ENCODE measurements at places on chromosomes 2 and 18.

DNA sequence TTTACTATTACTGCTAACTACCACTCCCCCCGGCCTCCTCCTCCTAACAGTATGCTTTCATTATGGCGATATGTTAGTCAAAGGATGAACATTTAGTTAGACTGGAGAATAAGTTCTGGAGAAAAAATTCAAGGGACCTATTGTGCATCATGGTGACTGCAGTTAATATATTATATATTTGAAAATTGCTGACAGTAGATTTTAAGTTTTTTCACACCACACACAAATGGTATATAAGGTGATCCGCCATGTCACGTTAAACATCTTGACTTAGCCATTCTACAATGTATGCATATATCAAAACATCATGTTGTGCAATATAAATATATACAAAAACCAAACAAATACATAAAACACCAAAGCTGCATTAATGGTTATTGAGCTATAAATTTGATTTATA is 873.7 kb downstream of the CNTNAP5 start:
- no peak for DNase-seq

GRCh38 chr2:231673348-231673770 is 35.0 kb upstream of the PTMA start:
- DNase-seq: no peak

DNA sequence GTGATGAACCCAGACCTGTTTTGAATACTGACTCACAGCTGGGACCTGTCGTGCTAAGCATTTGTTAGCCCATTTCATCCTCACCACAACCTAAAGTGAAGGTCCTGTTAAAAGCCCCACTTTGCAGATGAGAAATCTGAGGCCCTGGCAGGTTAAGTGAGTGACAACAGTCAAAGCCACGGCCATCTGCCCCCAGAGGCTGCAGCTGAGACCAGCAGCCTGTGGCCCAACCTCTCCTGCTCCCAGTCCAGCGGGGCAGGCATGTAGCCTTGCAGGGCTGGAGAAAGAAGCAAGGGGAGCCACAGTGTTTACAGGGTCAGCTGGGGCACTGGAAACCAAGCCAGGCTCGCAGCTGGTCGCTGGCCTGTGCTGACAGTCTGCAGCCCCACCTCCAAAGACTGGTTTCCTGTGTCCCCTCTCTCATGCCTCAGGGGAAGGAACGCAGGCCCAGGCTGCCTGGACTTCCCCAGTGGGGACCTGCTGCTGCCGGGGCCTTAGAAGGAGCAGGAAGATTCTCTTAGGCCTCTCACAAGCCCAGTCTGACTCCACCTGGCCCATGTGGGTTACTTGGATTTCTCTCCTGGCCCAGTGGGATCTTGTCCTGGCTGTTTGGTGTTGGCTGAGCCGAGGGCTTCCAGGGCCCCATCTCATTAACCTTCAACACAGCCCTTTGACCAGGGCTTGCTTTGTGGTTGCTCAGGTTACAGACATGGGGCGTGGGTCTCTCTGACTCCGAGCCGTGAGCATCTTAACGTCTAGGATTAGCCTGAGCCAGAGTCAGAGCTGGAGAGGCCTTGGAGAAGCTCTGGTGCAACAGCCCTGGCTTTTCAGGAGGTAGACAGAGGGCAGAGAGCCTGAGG is 1.7 kb downstream of the INPP5D start:
- DNase-seq: no peak

DNA sequence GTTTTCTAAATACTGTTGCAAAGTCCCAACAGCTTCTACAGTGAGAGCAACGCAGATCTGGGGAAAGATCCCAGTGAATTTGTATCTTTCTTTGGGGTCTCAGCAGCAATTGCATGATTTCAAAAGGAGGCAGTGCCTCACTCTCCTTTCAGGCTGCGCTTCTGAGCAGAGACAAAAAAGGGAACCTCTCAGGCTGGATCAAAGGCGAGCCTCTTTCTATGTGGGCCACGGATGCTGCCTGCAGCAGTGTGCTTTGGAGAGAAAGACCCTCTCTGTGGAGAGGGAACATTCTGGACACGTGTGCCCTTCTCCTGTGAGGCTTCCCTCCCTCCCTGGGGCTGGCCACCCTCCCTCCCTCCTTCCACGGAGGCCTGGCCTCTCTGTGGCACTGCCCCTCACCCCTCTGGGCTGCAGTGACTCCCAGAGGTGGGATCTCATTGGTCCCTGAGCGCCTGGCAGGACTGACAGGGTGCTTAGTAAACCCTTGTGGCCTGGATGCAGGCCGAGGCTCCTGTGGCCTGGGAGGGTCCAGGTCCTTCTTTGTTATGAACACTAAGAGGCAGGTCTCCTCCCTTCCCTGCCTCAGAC is 21.6 kb upstream of the PDIA6 start:
- DNase-seq: no peak

DNA sequence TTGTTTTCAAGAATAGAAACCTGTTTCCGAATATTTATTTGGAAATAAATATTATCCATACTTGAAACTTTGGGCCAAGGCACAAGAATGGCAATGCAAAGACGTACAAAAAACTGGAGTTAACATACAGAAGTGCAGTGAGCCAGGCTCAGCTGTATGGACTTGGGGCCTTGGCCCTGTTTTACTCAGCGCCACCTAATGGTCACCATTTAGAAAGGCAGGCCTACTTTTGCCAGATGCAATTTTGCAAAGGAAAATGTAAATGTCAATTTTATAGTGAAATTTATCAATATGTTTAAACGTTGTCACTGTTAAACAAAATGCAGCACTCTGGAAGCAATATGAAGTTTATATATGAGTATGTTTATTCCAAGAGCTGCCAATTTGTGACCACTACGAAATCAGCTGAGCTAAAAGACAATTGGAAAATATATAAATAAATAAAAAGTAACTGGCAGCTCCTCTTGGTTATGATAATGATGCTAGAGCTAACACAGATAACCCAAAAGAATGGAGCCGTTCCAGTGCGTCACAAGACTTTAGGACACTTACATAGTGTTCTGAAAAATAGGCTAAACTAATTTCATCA is 155.0 kb downstream of the ARHGAP15 start:
- no peak for DNase-seq

- no peak for DNase-seq
Observed at GRCh38 chr2:234406085-234406484, 90.8 kb downstream of the ARL4C start.

GRCh38 chr2:33033606-33034081 is 86.9 kb downstream of the LTBP1 start:
- no peak for DNase-seq

GRCh38 chr18:58288921-58289797 is 245.1 kb downstream of the NEDD4L start:
- DNase-seq: no peak

- no peak for DNase-seq
Observed at GRCh38 chr2:175737722-175738361, 264.2 kb downstream of the LNPK start.

DNA sequence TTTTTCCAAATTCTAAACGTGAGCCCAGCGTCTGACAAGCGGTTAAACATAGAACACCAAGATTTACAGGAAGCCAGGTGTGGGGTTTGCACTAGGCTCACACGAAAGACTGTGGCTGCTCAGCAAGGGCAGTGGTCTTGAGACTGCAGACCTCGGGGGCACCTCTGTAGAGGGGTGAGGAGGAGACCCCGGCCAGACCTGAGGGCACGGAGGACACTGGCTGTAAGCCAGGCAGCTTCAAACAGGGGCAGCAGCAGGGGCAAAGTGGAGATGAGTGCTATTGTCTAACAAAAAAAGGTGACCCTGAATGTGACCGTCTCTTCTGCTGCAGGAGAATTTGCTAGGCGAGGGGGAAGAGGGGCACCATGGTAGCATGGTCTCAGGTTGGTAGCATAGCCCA is 140.3 kb downstream of the CYP26B1 start:
- no peak for DNase-seq

- DNase-seq: no peak
Observed at GRCh38 chr2:38073211-38074057, 2.5 kb downstream of the CYP1B1 start.

- no peak for DNase-seq
Observed at GRCh38 chr2:96484091-96484490, 21.1 kb downstream of the NEURL3 start.

GRCh38 chr2:175027755-175028154 is 22.6 kb upstream of the CHN1 start:
- DNase-seq: no peak

GRCh38 chr2:5454051-5454390 is 238.2 kb upstream of the SOX11 start:
- no peak for DNase-seq

GRCh38 chr2:107132070-107132469 is 246.1 kb upstream of the ST6GAL2 start:
- DNase-seq: no peak

GRCh38 chr2:144553379-144553778 is 33.5 kb upstream of the ZEB2 start:
- DNase-seq: peak; percentile 82

- peak; percentile 89 for DNase-seq
Observed at GRCh38 chr2:173048897-173049661, 26.6 kb upstream of the MAP3K20 start.

- no peak for DNase-seq
Observed at GRCh38 chr2:159895258-159896065, 97.5 kb upstream of the CD302 start.

- DNase-seq: no peak
Observed at GRCh38 chr2:105518897-105519296, 120.0 kb upstream of the FHL2 start.

GRCh38 chr2:157627594-157628476 is 829 bp downstream of the ACVR1C start:
- DNase-seq: no peak

- no peak for DNase-seq
Observed at GRCh38 chr2:1567556-1568344, 154.5 kb downstream of the TPO start.

- DNase-seq: no peak
Observed at GRCh38 chr2:74571058-74571457, 16.5 kb downstream of the DOK1 start.

DNA sequence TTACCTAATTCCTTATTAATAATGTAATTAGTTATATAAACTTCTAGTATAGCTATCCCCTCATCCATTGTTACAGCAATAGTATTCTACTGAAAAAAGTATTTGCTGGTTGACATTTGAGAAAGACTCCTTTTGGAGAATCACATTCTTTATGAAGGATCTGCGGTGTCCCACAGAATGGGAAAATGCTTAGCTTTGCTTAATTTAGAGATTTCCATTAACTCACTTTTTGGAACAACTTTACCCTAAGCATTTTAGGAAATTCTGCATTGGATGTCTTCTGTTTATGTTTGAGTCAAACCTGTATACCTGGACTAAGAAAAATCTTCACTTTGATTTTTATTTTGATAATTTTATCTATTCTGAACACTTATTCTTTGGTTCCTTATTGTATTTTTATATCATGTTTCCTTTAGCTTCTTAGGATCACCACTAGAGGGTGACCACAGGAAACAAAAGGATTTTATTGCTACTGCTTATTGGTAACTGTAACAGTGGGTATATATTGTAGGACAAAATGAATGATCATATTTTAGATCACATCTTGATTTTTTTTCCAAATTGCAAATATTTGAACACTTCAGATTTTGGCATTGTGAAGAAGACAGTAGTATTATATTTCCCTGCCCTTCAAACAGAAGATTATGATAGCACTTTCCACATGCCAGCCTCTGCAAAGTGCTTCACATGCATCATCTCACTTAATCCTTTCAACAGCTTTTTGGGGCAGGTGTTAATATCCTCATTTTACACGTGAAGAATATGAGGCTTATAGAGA is 79.6 kb downstream of the MIB1 start:
- DNase-seq: no peak

DNA sequence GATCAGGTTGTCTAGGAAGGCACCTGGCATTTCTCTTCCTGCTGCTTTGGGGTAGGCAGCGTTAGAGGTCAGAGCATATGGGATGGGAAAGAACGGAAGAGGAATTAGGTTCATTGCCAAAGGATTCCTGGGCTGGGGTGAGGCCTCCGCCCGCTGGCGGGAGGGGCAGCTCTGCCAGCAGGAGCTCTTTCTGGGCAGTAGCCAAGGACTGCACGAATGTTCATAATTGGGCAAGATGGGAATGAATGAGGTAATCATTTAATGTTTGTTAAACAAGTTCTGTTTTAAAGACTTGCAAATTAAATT is 253.9 kb downstream of the AGAP1 start:
- no peak for DNase-seq

DNA sequence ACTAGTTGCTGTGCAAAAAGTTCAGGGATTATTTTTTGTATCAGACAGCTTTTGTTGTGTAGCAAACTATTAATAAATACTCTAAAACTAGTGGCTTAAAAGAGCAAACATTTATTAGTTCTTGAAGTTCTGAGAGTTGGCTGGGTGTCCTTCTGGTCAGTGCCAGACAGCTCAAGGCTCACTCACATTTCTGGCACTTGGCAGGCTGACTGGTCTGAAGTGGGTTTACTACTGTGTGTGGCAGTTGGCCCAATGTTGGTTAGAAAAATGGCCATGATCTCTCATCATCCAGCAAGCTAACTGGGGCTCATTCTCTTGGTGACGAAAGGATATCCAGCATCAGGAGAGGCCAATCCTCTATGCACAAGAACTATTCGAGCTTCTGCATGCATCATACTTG is 71.4 kb upstream of the ZNF385B start:
- DNase-seq: no peak

- DNase-seq: no peak
Observed at GRCh38 chr18:10121028-10121427, 207.2 kb downstream of the VAPA start.

DNA sequence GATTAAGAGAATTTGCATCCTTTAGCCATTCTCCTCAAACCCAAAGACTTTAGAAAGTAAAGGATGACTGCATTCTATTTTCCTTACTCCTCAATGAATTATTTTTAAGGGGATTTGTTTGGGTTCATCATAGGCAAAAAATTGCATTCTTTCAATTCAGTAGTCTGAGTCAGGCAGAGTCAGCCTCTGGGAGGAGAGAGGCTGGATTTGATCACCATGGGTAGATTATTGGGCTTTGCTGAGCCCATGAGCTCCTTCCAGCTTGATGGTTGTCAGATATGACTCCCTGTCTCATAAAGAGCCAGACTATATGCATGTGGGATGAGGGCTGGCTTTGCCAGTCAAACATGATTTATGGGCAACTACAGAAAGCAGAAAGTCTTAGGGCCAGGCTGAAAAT is 101.2 kb downstream of the KCNS3 start:
- DNase-seq: no peak

- DNase-seq: no peak
Observed at GRCh38 chr18:48709371-48710062, 170.7 kb downstream of the CTIF start.

GRCh38 chr2:58512878-58513277 is 271.8 kb upstream of the FANCL start:
- no peak for DNase-seq

Measured in brain pericyte (primary cell).